Mesothelial cell of epicardium (in vitro differentiated cells): ENCODE measurements at places on chromosomes 7 and 10. TPM values are rescaled to one million over a fixed set of nuclear protein-coding genes. Genes with fewer than 3 reads are reported as not detected.

GRCh38 chr10:34171957-34172527 lies 643.1 kb downstream of the PARD3 start:
- peaks cover 9% of the 10 kb centered on the region for H3K4me1 ChIP-seq
- H3K27me3 ChIP-seq, result no peaks in the 10 kb centered on the region
- H3K4me3 ChIP-seq, result no peak overlapping the region
- H3K36me3 ChIP-seq, result peaks cover 3% of the 10 kb centered on the region
- DNase-seq, result no peak

GRCh38 chr10:48957361-48958151 lies 17.9 kb upstream of the LRRC18 start:
- H3K27me3 ChIP-seq, result peaks cover 18% of the 10 kb centered on the region
- no peaks in the 10 kb centered on the region for H3K36me3 ChIP-seq
- H3K4me3 ChIP-seq, result no peak overlapping the region
- DNase-seq, result no peak
- H3K4me1 ChIP-seq, result no peaks in the 10 kb centered on the region

SOSTDC1 gene
- total RNA-seq, result 12.7 to 13.6 TPM (median 13.0 TPM) in 3 replicates

DNA sequence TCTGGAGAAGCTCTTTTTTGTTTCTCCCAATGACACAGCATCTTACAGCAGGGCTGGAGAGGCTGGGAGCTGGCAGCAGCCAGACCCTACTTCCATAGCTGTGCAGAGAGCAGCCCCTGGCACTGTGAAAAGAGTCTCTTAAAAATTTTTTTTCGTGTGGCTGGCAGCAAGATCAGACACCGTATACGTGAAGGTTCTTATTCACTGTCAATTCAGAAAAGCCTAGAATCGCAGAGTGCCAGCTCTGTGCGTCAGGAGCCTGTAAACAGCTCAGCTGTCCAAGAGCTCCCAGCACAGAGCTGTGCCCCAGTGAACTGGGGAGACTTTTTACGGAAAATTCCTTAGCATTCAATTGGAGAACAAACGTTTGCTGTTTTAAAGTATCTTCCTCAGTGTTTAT lies 6.5 kb downstream of the BAG3 start:
- H3K36me3 ChIP-seq, result peaks cover 8% of the 10 kb centered on the region
- H3K27me3 ChIP-seq, result no peaks in the 10 kb centered on the region
- DNase-seq, result no peak
- H3K4me1 ChIP-seq, result peaks cover 41% of the 10 kb centered on the region
- H3K4me3 ChIP-seq, result no peak overlapping the region
- H3K27ac ChIP-seq, result no peak overlapping the region

GRCh38 chr7:99363286-99363685 lies 11.2 kb upstream of the ARPC1B start:
- peaks cover 12% of the 10 kb centered on the region for H3K4me1 ChIP-seq
- DNase-seq, result no peak
- H3K27ac ChIP-seq, result peak overlapping the region; percentile 67
- H3K4me3 ChIP-seq, result no peak overlapping the region
- no peaks in the 10 kb centered on the region for H3K27me3 ChIP-seq

DNA sequence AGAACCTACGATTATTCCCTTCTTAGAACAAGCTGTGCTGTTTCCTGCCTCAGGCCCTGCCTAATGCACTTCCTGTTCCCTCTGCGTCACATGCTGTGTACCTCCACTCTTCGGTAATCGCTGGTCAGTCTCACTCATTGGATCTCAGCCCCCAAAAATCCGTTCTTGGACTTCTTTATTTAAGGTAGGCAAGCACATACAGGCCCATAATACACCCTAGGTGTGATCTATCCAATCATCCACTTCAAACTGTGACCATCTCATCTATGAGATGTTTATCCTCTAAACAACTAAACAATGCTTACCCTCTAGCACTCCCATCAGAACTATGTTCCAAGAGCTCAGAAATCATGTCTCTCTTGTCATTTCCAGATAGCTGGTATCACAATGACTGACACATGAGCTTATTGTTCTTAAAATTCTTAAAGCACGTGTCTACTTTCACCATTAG lies 83.9 kb downstream of the CADPS2 start:
- no peak for DNase-seq
- H3K4me3 ChIP-seq, result no peak overlapping the region
- peaks cover 8% of the 10 kb centered on the region for H3K4me1 ChIP-seq

DNA sequence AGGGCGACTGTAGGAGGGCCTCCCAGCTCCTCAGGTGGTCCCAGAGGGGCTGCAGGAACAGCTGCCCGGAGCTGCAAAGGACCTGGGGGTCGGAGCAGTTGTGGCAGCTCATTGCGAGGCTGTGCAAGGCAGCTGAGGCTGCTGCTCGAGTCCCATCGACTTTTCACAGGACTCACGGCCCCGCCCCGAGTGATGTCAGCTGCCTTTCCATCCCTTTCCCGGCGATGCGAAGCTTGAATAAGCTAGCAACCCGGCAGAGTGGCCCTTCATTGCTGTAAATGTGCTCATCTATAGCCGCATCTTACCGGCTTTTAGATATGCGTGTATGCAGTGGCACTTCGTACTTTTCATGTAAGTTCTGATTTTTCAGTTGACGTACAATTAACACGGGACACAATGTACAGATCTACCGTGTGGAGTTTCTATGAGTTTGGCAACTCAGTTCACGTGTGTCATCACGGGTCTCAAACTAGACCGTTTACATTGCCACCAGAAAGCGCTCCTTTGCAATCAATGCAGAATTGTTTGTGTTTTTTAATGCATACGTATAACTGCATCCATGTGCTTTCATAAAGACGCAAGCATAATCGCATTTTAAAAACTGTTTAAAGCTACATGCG lies at the start of gene CH25H:
Gene CH25H (minus strand): TSS at position 137 of the 620 bp plus-strand sequence. CDS start 25 bp downstream, at position 112.
- peaks cover 41% of the 10 kb centered on the region for H3K27me3 ChIP-seq
- no peaks in the 10 kb centered on the region for H3K36me3 ChIP-seq
- H3K4me3 ChIP-seq, result peak within 1 kb of the TSS; percentile 60
- no peak within 1 kb of the TSS for H3K27ac ChIP-seq
- DNase-seq, result peak; percentile 31
- H3K4me1 ChIP-seq, result peaks cover 19% of the 10 kb centered on the region

- H3K4me1 ChIP-seq, result peaks cover 22% of the 10 kb centered on the region
- H3K27ac ChIP-seq, result no peak overlapping the region
- no peaks in the 10 kb centered on the region for H3K36me3 ChIP-seq
- DNase-seq, result no peak
- no peaks in the 10 kb centered on the region for H3K27me3 ChIP-seq
- H3K4me3 ChIP-seq, result no peak overlapping the region
These were observed 69.0 kb downstream of the SNX10 start for GRCh38 chr7:26360650-26361049.

- H3K27ac ChIP-seq, result no peak overlapping the region
- H3K36me3 ChIP-seq, result no peaks in the 10 kb centered on the region
- H3K27me3 ChIP-seq, result peaks cover 19% of the 10 kb centered on the region
- H3K4me1 ChIP-seq, result no peaks in the 10 kb centered on the region
- no peak for DNase-seq
These were observed 138.4 kb upstream of the NFE2L3 start for GRCh38 chr7:26013551-26014083.

- no peaks in the 10 kb centered on the region for H3K36me3 ChIP-seq
- no peak overlapping the region for H3K27ac ChIP-seq
- peaks cover 41% of the 10 kb centered on the region for H3K4me1 ChIP-seq
- no peak overlapping the region for H3K4me3 ChIP-seq
- H3K27me3 ChIP-seq, result no peaks in the 10 kb centered on the region
- no peak for DNase-seq
These were observed 132.0 kb downstream of the RGS10 start for GRCh38 chr10:119410361-119411116.

DNA sequence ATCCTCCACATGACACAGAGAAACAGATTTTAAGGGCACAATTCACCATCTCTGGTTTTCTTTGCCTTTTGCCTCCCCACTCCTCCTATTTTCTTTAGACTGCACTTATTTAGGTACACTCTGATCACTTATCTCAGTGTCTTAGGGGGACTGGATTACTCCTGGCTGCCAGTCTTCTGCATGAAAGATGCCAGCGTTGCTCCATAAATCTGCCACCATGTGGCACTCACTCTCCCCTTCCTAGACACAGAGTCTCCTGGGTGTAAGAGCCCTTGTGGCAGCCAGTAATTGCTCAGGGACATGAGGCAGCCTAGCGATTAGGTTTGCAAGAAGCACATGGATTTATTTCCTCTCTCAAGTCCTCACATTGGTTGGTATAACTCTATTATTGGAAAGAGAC lies 34.5 kb upstream of the RBM20 start:
- H3K4me1 ChIP-seq, result peaks cover 22% of the 10 kb centered on the region
- no peaks in the 10 kb centered on the region for H3K27me3 ChIP-seq
- peak overlapping the region; percentile 54 for H3K27ac ChIP-seq
- H3K36me3 ChIP-seq, result peaks cover 7% of the 10 kb centered on the region
- DNase-seq, result no peak

- no peak overlapping the region for H3K27ac ChIP-seq
- H3K4me1 ChIP-seq, result no peaks in the 10 kb centered on the region
- H3K36me3 ChIP-seq, result no peaks in the 10 kb centered on the region
- DNase-seq, result no peak
- no peaks in the 10 kb centered on the region for H3K27me3 ChIP-seq
These were observed 287.4 kb downstream of the CACNA2D1 start for GRCh38 chr7:82156168-82156567.
